Left lung (tissue), 14 donors: ENCODE measurements at places on chromosomes 2 and 18. TPM values are rescaled to one million over a fixed set of nuclear protein-coding genes. Genes with fewer than 3 reads are reported as not detected.

DNA sequence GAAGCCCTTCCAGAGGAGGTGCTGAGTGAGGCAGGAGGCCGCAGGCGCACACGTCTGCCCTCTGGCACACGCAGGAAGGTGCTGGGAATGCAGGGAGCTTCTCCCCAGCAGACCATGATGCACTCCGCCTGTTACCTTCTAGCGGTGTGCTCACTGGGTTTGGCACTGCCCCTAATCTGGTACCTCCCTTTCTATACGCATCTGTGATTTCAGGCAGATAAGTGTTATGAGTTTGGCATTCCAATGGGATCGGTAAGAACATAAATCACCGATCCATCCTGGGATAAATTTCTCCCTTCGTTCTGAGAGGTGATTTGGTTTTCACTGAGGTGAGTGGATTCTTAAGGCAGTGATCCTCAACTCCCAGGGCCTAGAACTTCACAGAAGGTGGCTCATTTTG is 34.6 kb downstream of the ODC1 start:
- DNase-seq: no peak

The LCT gene
- 0.09 TPM for total RNA-seq

DNA sequence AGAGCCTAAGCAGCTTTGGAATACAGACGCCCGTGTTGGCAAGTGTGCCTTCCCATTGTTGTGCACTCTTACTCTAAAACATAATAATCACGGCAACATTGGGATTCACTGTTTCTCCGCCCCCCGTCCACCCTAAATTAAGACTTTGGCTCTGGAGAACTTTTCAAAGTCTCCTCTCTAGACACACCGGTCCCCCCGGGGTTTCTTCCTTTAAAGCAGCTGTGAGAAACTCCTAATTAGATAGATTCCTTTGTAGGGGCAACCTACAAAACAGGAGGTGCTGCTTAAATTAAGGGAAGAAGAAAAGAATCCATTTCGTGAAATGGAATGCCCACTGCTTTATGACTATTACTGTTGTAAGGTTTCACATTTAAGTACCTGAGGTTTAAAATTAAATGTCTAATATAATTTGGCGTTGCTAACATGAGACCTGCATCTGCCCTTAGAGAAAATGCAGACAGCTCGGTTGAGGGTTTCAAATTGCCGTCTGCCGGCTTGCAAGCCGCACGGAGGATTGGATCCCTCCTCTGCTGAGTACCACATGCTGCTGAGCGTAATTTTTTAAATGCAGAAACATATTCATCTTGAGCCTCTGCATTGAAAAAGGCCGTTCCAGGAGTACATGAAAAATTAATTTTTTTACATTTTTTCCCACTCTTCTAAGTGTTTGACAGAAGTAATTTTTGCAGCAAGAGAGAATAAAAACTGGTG is 233.3 kb downstream of the GBX2 start:
- no peak for DNase-seq

DNA sequence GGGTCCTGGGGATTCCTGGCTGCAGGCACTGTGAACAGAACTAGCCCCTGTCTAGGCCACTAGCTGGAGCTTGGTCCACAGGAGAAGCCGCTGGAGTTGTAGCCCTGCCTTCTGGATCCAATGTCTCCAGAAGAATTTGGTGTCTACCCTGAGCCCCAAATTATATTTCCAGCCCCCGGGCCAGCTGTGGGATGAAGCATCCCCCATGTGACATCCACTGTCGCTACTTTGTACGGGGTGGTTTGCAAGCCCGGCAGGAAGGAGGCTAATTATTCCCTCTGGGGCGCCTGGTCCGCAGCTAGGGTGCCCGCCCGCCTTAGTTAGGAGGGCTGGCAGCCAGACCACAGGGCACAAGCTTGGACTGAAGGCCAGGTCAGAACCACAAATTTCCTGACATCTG is 106.5 kb downstream of the SMAD7 start:
- DNase-seq: peak; percentile 32

The COQ10B gene
- 28.3 TPM for total RNA-seq

The SERPINB12 gene
- not detected for total RNA-seq

The DSG4 gene
- total RNA-seq: not detected

DNA sequence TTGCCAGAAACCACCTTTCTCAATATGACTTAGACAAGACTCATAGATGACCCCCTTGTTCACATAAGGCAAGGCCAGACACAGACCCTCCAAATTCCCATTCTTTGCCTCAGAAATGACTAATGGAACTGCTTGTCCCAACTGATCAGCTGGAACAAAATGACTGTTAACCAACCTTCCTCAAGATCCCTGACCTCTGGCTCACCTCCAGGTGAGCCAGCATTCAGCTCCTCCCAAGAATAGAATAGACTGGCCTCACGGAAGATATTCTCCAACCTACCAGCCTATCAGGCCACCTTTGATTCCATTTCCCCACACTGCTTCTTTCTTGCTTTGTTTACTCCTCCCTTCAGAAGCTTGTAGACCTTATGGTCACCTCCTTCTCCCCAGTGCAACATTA is 195.7 kb upstream of the VWC2L start:
- no peak for DNase-seq

- no peak for DNase-seq
These were observed 41.8 kb downstream of the RAPGEF4 start for GRCh38 chr2:172777431-172777830.

GRCh38 chr2:207176247-207176646 is 10.5 kb upstream of the KLF7 start:
- no peak for DNase-seq
